ENCODE measurements at places on chromosomes 13 and 19.

- no peak for DNase-seq
Observed at GRCh38 chr19:18541992-18542940, 1.1 kb downstream of the FKBP8 start.

DNA sequence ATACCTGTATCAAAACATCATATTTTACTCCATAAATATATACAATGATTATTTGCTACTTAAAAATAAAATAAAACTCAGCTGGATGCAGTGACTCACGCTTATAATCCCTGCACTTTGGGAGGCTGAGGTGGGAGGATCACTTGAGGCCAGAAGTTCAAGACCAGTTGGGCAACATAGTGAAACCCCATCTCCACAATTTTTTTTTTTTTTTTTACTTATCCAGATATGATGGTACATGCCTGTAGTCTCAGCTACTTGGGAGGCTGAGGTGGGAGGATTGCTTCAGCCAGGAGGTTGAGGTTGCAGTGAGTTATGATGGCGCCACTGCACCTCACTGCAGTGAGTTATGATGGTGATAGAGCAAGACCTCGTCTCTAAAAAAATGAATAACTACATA, 22.4 kb downstream of the POU2F2 start:
- DNase-seq, result no peak

DNA sequence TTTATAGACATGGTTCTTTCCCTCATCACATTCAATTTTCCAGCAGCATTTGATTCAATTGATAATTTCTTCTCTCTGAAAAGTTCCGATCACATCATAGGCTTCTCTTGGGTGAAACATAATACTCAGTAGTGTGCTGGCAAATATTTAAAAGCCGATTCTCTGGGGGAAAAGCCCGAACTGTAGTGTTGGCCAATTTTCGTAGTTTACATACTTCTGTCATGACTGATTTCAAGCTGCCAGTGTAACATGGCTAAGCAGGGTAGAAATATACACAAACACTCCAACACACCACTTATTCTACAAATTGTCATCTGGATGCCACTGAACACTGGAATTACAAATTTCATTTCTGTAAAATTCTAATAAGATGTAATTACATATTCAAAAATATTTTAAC, 56.1 kb upstream of the FREM2 start:
- no peak for DNase-seq

DNA sequence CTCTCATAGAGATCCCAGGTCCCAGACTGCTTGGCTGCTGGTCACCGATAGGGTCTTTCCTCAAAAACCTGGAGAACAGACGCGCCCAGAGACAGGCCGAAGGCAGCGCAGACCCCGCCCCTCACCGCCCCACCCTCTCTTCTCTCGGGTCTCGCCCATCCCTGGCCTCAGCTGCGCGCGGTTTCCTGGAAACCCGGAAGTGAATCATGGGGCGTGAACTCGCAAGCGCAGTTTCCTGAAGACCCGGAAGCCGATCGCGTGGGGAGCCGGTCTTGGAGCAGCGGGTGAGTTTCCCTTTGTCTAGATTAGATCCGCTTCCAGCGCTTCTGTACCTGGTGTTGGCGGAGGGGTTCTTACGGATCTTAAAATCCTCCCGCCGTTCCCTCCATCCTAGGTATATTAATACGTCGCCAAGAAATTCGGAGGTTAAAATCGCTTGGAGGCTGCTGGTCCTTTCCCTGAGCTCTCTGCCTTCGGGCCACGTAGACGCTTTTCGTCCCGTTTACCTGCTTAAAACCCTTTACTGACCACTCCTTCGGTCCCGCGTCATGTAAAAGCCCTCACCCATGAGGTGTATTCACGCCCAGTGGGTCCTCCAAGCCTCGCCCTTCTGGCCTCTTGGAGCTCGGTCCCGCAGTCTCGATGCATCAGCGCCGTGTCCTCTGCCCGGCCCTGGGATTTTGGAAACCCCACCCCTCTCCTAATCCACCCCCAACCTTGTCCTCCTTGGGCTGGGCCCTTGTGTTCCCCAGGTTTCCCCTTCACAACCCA, at the start of gene ZNF578:
Gene ZNF578 (plus strand): TSS at position 230 of the 771 bp plus-strand sequence. CDS start 48,293 bp downstream, outside the sequence.
- DNase-seq, result peak; percentile 91

- peak; percentile 38 for DNase-seq
Observed at GRCh38 chr19:42313096-42313839, at the start of gene TMEM145. TMEM145 (plus strand) TSS chr19:42313309; CDS start chr19:42313377, 68 bp downstream.

GRCh38 chr13:59236944-59237343, 926.8 kb downstream of the DIAPH3 start:
- DNase-seq, result no peak

DNA sequence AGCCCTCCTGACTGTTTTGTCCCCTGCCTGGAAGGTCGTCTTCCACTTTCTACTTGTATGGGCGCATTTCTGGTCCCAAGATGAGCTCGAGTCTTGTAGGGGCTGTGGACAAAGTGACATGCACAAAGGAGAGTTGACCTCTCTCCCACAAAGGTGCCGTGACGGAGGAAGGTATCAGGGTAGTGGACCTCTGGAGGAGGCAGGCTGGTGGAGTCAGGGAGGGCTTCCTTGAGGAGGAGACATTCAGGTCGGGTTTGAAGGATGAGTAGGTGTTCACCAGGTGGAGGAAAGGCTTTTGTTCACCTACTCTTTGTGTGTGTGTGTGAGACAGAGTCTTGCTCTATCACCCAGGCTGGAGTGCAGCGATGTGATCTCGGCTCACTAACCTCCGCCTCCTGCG, 1.7 kb downstream of the CYTH2 start:
- no peak for DNase-seq

GRCh38 chr13:85970727-85971126, 171.5 kb upstream of the SLITRK6 start:
- DNase-seq, result no peak

DNA sequence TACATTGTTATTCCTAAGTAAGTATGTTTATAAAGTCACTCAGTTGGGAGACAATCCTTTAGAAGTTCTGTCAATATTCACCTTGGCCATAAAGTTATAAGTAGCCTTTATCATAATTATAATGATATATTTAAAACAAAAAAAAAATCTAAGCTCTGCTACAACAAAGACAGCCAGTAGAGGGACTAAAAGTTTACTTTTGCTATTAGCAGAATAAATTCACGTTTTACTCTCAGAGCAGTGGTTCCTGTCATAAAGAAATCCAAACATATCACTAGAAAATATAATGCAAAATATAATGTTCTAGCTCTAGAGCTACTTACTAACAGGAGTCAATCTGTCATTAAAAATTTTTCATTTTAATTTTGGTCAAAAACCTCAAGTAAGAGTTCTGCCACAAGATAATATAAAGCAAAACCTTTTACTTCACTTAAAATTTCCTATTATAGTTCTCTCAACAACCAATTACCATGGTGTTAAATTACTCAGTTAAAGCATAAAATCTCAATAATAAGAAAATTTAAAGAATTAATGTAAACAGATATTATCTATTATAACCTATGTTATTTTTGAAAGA, 17.7 kb downstream of the INTS6 start:
- DNase-seq, result no peak

GRCh38 chr13:93409816-93410215, 183.2 kb downstream of the GPC6 start:
- no peak for DNase-seq

GRCh38 chr19:22901431-22902130, 69.5 kb downstream of the ZNF723 start:
- DNase-seq, result no peak

DNA sequence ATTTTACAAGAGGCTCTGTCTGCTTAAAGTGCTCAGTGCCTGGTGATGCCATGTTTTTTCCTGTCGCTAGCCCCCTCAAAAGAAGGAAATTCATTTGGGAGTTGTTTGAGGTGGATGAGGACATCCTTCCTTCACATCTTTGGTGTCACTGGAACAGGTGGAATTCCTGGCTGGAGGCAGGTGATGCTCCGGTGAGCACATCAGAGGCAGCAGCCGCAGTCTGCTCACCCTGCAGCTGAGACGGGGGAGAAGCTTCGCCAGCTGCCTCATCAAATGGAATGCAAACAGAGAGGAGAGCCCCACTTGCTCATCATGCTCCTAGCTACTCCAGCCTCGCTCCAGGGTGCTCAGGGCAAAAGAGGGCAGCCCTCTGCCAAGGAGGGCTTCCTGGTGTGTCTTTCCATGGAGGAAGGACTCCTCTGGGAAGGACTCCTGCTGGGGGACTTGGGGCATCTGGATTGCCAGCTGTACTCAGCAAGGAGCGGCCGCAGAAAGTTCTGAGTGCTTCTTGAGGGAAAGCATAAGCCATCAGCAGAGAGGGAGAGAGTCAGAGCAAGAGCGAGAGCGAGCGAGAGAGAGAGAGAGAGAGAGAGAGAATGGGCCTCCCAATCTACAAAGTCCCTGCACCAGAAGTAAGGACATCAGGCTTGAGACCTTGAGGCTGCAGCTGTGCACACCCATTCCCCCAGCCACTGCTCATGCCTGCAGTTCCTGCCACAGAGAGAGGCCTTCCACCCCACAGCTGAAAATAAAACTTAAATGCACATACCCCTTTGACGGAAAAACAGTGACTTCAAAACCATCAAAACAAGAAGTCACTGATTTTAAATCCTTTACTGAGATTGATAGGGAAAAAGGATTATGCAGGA, 74.3 kb upstream of the UBL3 start:
- DNase-seq, result no peak

DNA sequence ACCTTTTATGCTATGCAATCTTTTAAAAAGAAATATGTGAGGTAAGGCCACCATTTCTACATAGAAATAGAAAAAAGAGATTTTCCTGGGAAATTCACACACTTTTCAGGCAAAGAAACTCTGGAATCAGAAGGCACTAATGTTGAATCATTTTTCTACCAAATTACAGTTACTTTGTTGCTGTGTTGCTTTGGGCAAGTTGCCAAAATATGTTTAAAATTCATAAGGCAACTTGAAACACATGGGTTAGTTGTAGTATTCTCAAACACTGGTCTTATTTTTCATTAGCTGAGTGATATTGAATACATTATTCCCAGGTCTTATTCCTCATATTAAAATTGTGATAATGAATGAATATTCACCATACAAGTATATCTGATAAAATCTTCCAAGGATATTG, 195.0 kb upstream of the SLITRK1 start:
- no peak for DNase-seq

DNA sequence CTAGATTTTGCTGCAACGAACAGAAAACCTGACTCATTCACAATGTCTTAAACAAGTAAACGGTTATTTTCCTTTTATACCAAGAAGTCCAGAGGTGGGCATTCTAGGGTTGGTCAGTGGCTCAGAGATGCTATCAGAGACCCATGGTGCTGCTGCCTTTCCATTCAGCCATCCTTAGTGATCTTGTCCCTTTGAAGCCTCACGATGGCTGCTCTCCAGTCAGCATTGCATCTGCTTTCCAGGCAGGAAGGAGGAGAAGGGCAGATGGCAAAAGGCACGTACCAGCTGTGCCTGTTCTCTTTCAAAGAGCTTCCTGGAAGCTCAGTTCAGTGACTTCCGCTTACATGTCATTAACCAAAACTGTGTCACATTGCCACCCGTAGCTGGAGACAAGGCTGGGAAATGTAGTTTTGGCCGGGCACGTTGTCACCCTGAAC, 30.1 kb downstream of the WDFY2 start:
- DNase-seq, result peak; percentile 85

GRCh38 chr19:35754370-35755130, 2.3 kb downstream of the HSPB6 start:
- DNase-seq, result no peak

DNA sequence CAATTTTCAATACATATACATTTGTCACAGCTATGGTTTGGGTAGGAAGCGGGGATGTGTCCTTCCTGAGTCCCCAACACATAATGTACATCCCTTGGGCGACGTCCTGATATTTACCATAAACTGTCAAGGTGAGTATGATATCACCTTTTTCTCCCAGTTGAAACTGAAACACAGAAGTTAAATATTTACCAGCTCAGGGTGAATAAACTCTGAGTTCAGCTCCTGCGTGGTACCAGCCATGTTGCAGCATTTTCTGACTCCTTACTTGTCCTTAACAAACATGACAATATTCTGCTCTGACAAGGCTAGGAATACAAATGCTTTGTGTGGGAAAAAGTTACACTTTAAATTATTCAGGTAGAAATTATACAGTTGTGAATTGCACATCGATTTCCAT, 294.2 kb downstream of the TEX29 start:
- no peak for DNase-seq

GRCh38 chr13:76703216-76703615, 183.0 kb downstream of the KCTD12 start:
- DNase-seq, result no peak

GRCh38 chr13:103961784-103962183, 895.6 kb upstream of the SLC10A2 start:
- no peak for DNase-seq

- no peak for DNase-seq
Observed at GRCh38 chr19:38809592-38810252, 3.0 kb downstream of the LGALS4 start.

- DNase-seq, result peak; percentile 91
Observed at GRCh38 chr13:41060082-41060723, 1.1 kb upstream of the WBP4 start.

DNA sequence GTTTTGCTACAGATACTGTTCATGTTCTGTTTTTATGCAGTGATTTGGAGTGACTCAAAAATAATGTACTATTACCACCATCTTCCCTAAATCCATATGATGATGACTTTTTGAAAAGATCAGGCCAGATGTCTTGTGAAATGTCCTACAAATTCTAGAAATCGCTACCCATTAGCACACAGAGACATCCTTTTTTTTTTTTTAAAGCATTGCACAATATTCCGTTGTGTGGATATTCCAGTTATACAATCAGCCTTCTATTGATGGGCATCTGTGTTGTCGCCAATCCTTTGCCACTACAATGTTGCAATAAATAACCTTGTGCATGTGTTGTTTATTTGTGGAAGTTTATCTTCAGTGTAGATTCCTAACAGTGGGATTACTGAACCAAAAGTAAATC, 24.5 kb downstream of the ZDHHC20 start:
- DNase-seq, result peak; percentile 24

GRCh38 chr19:45468159-45468651, 409 bp downstream of the FOSB start:
- no peak for DNase-seq
